ENCODE measurements at places on chromosomes 12 and 14.

GRCh38 chr12:112149596-112149995 is 24.2 kb downstream of the TRAFD1 start:
- DNase-seq: no peak

DNA sequence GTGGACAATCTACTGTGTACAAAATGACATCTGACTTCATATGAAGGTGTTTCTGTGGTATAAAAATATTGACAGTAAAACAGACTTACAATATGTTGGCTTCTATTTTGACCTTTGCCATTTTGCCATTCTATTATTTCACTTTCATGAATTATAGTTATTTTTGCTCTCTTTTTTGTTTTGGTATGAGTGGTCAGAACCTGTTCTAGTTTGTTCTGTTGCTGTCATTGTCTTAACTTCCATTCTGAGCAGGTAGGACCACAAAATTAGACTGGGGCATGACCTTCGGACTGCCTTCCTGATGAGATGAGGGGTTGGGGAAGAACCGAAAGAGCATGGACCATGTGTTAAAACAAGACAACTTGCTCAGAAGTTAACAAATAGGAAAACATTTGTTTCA is 36.5 kb upstream of the IFNG-AS1 start:
- DNase-seq: no peak

GRCh38 chr12:98296462-98297079 is 218.8 kb upstream of the TMPO start:
- DNase-seq: no peak

- DNase-seq: no peak
Measured at GRCh38 chr14:105328070-105328677, 13.6 kb downstream of the PACS2 start.

- DNase-seq: no peak
Measured at GRCh38 chr12:32559434-32559833, 119.7 kb upstream of the DNM1L start.

DNA sequence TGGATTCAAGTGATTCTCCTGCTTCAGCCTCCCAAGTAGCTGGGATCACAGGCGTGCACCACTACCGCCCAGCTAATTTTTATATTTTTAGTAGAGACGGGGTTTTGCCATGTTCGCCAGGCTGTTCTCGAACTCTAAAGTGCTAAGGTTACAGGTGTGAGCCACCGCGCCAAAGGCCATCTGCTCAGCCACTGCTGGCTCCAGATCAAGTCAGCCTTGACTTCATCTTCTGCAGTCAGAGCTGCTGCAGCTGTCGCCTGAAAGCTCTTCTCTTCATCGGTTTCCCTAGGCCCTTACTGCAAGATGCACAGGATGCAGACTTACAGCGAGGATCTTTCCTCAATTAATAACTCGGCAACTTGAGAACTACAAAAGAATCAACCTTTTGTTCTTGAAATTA is 66.8 kb downstream of the CLIP1 start:
- DNase-seq: no peak

GRCh38 chr12:118206107-118206412 is 70.1 kb downstream of the PEBP1 start:
- no peak for DNase-seq

DNA sequence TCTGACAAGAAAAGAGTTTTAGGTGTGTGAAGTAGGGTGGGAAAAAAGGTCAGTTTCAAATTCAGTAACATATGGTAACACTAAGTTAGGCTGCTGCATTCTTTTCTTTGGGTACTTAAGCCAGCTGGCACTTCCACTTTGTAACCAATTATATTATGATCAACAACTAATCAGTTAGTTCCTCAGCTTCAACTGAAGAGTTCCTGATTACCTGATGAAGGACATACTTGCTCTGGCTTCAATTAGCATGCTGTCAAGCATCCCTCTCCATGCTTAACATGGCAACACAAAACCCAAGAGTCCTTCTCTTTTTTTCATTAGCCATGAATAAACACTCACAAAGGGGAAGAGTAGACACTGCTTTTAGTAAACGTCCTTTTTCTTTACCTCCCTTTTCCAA is 6.8 kb upstream of the KANSL2 start:
- DNase-seq: no peak

- DNase-seq: no peak
Measured at GRCh38 chr14:22071006-22071405, 397.4 kb upstream of the OR4E1 start.

- DNase-seq: no peak
Measured at GRCh38 chr12:32902287-32902997, 5.9 kb upstream of the PKP2 start.

GRCh38 chr12:69653703-69654102 is 43.0 kb upstream of the LRRC10 start:
- no peak for DNase-seq

- no peak for DNase-seq
Measured at GRCh38 chr14:24892497-24893051, 157.4 kb downstream of the STXBP6 start.

GRCh38 chr12:91492648-91493047 is 310.0 kb upstream of the DCN start:
- no peak for DNase-seq

DNA sequence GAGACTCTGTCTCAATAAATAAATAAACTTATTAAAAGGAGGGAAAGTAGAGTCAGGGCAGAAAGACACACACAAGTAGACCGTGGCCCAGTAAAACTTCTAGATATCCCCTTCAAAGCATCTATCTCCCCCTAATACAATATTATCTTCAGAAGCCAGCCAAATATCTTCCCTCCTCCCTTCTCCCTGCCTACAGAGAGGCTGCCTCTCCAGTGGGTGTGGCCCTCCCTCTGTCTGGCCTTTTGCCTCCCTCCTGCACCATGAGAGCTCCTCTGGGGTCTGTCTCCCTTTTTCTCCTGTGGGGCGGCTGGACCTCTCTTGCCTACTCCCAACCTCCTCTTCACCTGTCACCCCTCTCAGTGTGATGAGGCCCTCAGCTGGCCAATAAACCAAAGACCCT is 139.2 kb downstream of the EGLN3 start:
- DNase-seq: no peak

DNA sequence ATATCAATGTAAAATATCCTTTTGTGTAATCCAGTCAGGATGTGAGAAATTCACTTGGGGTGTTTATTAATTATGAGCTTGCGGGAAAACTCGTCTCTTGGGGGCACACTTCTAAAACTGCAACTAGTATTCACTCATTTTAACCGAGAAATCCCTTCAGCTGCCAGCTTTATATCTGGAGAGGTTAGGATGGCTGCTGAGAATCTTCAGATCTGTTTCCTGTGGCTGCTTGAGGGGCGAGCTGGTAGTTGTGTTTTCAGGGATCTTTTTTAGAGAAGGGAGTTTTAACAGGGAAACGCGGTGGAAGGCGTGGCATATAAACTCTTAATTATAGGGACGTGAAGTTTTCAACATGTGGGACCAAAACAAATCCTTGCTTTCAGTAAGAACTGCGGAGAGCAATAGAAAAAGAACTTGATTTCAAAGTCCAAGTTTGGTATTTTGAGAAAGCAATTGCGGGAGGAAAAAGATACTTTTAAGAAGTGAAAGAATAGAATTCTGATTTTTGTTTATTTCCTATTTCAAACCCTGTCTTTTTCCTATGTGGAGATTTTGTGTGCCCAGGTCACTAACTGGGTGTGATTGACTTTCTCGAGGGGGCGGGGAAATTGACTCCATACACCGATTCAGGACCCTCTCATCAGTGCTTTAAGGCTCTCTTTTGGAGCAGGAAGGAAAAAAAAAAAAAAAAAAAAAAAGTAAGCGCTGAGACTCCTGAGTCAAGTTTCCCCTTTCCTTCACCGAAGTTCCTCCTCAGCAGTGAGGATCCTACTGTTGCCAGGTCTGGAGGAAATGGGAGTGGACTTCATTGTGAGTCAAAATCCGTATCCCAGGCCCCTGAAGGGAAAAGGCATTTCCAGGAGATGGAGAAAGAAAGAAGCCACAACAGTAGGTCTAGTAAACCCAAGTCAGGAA is 1.1 kb downstream of the PPFIBP1 start:
- DNase-seq: peak; percentile 82

DNA sequence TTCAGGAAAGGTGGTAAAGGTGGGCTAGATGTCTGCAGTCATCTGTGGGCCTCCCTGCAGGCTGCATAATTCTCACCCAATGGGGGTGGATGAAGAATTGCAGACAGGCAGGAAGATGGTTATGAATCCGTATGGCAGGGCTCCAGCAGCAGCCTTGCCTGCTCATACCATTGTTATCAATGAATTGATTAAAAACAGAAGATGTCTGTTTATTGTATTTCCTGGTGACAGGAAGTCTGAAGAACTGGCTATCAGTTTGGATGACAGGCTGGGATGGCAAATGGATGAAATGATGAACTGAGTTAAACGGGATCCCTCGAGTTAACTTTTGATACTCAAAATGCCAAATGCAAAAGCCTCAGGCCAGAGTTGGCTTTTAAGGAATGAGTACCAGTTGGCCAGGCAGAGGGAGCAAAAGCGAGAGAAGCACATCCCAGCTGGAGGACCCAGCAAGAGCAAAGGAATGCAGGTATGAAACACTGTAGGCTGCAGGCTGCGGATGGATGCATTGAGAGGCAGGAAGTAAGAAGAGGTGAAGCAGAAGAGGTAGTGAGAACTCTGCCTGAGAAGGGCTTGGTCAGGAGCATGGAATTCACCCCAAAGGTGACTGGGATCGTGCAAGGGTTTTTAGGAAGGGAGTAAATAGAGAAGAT is 550.0 kb upstream of the TBX3 start:
- no peak for DNase-seq

GRCh38 chr12:107369679-107370078 is 276.3 kb upstream of the CRY1 start:
- DNase-seq: no peak

- peak; percentile 51 for DNase-seq
Measured at GRCh38 chr14:77024171-77024691, 4.3 kb downstream of the IRF2BPL start.

GRCh38 chr12:41605545-41606305 is 417.6 kb downstream of the PDZRN4 start:
- peak; percentile 1 for DNase-seq

GRCh38 chr12:65778258-65779090 is 45.8 kb upstream of the HMGA2 start:
- peak; percentile 56 for DNase-seq

DNA sequence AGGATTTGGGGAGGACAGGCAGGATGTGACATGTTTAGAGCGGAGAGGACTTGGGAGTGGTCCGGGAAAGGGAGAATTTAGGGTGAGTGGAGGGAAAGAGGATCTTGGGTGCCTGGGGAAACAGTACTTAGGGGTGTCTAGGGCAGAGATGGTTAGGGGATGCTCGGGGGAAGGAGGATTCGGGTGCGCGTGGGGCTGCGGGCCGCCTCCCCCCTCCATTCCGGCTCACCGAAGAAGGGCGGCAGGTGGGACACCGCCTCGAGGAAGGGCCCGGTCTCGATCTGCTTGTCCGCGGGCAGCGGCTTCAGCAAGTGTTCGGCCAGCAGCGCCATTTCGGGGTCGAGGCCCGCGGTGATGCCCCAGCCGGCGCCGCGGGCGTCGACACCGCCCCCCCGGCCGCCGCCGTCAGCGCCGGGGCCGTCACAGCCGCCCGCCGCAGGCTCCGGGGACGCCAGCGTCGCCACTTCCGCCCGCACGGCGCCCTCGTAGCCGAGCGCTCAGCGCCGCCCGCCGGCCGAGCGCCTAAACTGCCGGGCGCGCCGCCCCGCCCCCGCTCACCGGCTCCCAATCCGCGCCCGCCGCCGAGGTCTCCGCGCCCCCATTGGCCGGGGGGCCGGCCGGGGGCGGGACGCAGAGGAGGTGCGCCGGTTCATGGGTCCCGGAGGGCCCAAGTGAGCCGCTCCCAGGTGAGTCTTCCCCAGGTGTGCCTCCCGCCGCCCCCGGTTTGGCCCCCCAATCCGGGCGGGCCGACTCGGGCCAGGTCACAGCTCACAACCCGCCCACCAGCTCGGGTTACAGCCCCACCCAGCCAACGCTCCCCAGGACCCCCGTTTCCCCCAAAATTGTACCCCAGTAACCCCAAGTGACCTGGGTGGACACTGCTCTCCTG is at the start of gene GLTP:
GLTP (minus strand) TSS at position 499 of the 889 bp plus-strand sequence; CDS start at position 332, 167 bp downstream.
- peak; percentile 71 for DNase-seq

GRCh38 chr12:43347026-43347425 is 205.0 kb downstream of the ADAMTS20 start:
- DNase-seq: no peak

GRCh38 chr12:123049398-123050240 is 69.1 kb downstream of the ARL6IP4 start:
- peak; percentile 14 for DNase-seq

GRCh38 chr12:68959891-68960464 is 27.0 kb upstream of the CPM start:
- DNase-seq: peak; percentile 17

GRCh38 chr12:79187032-79187431 is 322.5 kb downstream of the SYT1 start:
- DNase-seq: no peak

DNA sequence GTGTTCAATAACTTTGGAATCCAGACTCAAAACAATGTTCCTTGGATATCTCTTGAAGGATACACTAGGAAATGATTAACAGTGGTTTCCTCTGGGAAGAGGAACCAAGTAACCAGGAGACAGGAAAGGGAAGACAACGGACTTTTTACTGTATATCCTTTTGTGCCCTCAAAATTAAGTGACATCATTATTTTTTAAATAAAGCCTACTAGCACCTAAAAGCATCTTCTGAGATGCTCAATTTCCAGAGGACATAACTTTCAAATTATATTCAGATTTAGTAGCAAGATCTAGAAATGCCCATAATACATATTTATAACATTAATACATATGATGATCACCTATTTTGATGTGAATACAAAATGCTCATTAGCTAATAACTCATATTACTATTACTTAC is 6.5 kb downstream of the HECTD1 start:
- no peak for DNase-seq

- no peak for DNase-seq
Measured at GRCh38 chr12:96120359-96121100, 73.6 kb upstream of the ELK3 start.
